Naive thymus-derived CD8-positive, alpha-beta T cell (primary cell): ENCODE measurements at places on chromosomes 7 and 10. TPM values are rescaled to one million over a fixed set of nuclear protein-coding genes. Genes with fewer than 3 reads are reported as not detected.

Gene ALOX5
- total RNA-seq: 12.7 TPM

Gene RARRES2
- not detected for total RNA-seq

Gene GIMAP7
- total RNA-seq: 369 TPM

Gene SEC24C
- 72.2 TPM for total RNA-seq

Gene IKZF1
- total RNA-seq: 435 TPM

Gene MAT1A
- total RNA-seq: not detected

Gene ELAPOR2
- total RNA-seq: 8.1 TPM

Gene STAG3
- 12.0 TPM for total RNA-seq

Gene HOXA11
- not detected for total RNA-seq

Gene MTURN
- 18.0 TPM for total RNA-seq

Gene HBP1
- 135 TPM for total RNA-seq

Gene SPDYE11
- not detected for total RNA-seq

Gene SFRP5
- 14.4 TPM for total RNA-seq

Gene LRMDA
- total RNA-seq: not detected

Gene OPN1SW
- not detected for total RNA-seq

Gene ANKRD2
- not detected for total RNA-seq

Gene SPDYE16
- 0.69 TPM for total RNA-seq

Gene FEZF1
- not detected for total RNA-seq

Gene VKORC1L1
- 9.8 TPM for total RNA-seq

Gene CHST3
- total RNA-seq: not detected

Gene SUN3
- total RNA-seq: not detected

Gene CLDN15
- 52.7 TPM for total RNA-seq

Gene ELMO1
- 120 TPM for total RNA-seq

Gene TMEM236
- total RNA-seq: 0.18 TPM

Gene PTPRZ1
- total RNA-seq: not detected

Gene SPAM1
- not detected for total RNA-seq

Gene ZP3
- 3.2 TPM for total RNA-seq

Gene ZPBP
- total RNA-seq: not detected

Gene FAM200A
- 8.6 TPM for total RNA-seq

Gene RAB11FIP2
- total RNA-seq: 26.6 TPM

Gene HTRA1
- total RNA-seq: not detected

Gene SFTPA1
- not detected for total RNA-seq

Gene PILRA
- 8.6 TPM for total RNA-seq

Gene HEPACAM2
- not detected for total RNA-seq

Gene SLC16A9
- not detected for total RNA-seq

Gene C10orf67
- not detected for total RNA-seq

Gene VIPR2
- 0.26 TPM for total RNA-seq

Gene PVRIG
- 83.8 TPM for total RNA-seq

Gene ZYX
- total RNA-seq: 138 TPM

Gene ZC3HAV1L
- 0.36 TPM for total RNA-seq

Gene TMEM229A
- not detected for total RNA-seq

Gene MACC1
- total RNA-seq: 0.25 TPM

Gene ERVW-1
- 0.16 TPM for total RNA-seq

Gene OPN4
- total RNA-seq: not detected

Gene GALNT17
- not detected for total RNA-seq

Gene HOXA6
- total RNA-seq: not detected

Gene AKR1D1
- total RNA-seq: not detected

Gene FAM53B
- 23.2 TPM for total RNA-seq

Gene MMD2
- total RNA-seq: not detected

Gene PNLIPRP1
- not detected for total RNA-seq

Gene RAPGEF5
- not detected for total RNA-seq

Gene CTAGE6
- total RNA-seq: 1.2 TPM

Gene TMEM213
- not detected for total RNA-seq

Gene GPR26
- total RNA-seq: not detected

Gene OR2A1
- total RNA-seq: not detected

Gene ACTR3C
- 9.8 TPM for total RNA-seq
